Activated CD8-positive, alpha-beta T cell treated with anti-CD3 and anti-CD28 coated beads, Interleukin-2, amount 10 ng/mL, durations not matched to agents 7 days and 5 days (primary cell): ENCODE measurements at places on chromosomes 5 and 9. TPM values are rescaled to one million over a fixed set of nuclear protein-coding genes. Genes with fewer than 3 reads are reported as not detected.

Gene IFNA16
- total RNA-seq: not detected

GRCh38 chr9:93683331-93684134, 107.1 kb downstream of the PHF2 start:
- DNase-seq: peak; percentile 9

DNA sequence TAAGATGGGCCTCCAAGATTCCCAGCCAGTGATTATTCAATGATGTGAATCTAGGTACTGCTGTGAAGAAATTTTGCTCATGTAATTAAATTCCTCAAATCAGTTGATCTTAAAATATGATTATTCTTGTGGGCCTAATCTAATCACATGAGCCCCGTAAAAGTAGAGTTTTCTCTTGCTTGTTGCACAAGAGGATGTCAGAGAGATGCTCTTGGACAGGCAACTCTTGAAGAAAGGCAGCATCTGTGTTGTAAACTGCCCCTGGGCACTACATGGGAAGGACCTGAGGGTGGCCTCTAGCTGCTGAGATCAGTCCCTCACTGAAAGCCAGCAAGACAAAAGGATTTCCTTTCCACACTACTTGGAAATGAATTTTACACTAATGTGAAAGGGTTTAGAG, 132.9 kb downstream of the TRPM3 start:
- no peak for DNase-seq

DNA sequence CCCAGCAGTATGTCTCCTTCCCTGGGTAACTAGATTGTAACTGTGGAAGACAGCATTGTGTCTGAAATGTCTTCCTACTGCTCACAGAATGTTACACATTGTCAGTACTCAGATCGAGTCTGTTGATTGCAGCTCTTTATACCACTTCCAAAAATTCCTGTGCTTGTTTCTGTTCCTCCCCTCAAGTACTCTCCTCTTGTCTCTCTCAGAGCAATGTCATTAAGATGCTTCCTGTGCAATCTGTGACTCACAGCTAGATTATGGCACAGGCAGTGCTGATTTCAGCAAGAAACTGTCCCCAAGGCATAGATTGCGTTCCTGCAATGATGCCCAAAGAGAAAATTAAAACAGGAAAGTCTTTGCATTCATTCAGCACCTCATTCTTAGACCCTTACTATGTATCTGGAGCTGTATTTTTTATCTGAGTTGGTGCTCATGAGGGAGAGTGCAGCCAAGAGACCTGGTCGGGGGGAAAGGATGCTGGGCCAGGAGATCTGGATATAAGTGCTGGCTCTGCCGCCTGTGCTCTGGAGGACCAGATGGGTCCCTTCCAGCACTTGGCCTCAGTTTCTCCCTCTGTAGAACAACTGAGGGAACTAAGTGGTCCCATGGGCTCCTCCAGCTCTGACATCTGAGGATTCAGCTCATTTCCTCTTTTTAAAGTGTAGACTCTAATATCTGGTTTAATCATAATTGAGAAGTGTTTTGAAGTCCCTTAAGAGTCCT, 40.8 kb upstream of the GNPDA1 start:
- DNase-seq: no peak

Gene ZNF346
- total RNA-seq: 25.1 TPM

- no peak for DNase-seq
These were observed 1.6 kb upstream of the NFIL3 start for GRCh38 chr9:91425271-91425670.

DNA sequence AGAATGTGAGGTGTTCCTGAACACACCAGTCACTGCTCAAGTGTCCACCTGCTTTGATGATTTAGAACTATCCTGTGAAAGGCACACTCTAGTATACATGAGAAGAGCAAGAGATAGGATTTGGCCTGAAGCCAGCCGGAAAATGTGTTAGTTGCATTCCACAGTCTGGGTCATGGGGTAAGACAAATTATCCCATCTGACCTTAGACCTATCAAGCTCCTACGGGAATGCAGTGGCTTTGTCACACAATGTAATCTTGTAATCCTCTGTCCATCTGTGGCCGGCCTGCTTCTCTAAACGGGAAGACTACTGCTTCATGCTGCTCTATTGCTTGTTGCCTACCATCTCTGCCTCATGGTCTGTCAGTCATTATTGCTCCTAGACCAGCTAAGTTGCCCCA, 92.4 kb upstream of the PRRC1 start:
- DNase-seq: no peak

Gene ADAM19
- 80.6 TPM for total RNA-seq

Gene ST6GALNAC4
- 37.0 TPM for total RNA-seq

DNA sequence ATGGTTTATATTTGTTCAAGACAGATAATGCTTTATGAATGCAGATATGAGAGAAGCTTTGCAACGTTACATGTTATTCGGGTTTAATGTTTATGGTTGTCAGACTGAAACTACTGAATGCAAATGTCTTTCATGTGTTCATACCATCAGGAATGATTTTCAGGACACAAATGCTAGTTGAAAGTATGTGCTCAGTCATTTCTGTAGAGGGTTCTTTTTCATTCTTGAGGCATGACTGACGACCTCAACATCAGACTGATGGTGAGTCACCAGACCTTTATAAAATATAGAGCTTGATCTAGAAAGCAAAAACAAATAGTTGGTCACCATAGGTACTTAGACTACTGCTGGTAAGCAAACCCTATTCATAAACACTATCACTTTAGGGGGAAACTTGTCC, 287.3 kb upstream of the NUDT12 start:
- no peak for DNase-seq

DNA sequence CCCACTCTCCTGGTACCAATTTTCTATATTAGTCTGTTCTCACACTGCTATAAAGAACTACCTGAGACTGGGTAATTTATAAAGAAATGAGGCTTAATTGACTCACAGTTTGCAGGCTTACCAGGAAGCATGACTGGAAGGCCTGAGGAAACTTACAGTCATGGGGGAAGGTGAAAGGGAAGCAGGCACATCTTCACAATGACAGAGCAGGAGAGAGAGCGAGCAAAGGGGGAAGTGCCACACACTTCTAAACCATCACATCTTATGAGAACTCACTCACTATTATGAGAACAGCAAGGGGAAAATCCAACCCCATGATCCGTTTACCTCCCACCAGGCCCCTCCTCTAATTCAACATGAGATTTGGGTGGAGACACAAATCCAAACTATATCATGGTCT, 72.2 kb downstream of the ATG10 start:
- DNase-seq: no peak

Gene GRIN1
- not detected for total RNA-seq

GRCh38 chr5:145178641-145179523, 656.3 kb downstream of the PRELID2 start:
- DNase-seq: no peak

DNA sequence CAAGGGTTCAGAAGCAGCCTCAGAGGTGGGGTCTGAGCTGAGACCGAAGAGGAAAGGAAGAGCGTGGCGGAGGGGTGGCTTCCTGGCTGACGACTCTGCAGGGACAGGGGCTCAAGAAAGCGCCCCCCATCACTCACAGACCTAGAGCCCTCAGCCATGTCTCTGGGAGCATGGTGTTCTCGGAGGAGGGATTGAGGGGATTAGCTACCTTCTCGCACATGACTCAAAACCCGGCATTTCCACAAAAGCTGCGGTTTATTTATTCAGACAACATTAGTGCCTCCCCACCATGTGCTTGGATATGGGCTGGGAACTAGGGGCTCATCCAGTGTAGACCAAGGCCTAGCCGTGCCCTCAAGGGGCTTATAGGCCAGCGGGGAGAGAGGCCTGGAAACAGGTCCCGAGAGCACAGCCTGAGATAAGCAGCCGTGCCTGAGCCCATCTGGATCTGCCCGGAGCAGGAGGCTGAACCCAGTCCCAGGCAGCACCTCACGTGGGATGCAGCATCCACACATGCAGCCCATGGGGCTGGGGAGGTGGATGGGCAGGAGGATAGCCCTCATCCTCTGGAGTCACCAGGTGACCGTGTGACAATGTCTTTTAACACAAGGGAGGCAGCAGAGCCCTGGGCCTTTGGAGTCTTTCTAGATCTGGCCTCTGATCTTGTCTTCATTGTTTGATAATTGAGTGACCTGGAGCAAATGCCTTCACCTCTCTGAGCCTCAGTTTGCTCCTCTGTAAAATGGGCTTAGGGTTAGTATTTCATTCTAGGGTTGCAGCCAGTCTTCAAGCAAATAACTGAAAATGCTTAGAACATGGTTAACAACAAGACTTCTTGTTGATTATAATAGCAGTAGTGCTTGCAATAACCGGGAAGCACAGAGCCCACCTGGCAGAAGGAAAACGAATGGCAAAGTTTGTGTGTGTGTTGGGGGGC, 878 bp upstream of the HMCN2 start:
- no peak for DNase-seq

Gene WDR38
- not detected for total RNA-seq

DNA sequence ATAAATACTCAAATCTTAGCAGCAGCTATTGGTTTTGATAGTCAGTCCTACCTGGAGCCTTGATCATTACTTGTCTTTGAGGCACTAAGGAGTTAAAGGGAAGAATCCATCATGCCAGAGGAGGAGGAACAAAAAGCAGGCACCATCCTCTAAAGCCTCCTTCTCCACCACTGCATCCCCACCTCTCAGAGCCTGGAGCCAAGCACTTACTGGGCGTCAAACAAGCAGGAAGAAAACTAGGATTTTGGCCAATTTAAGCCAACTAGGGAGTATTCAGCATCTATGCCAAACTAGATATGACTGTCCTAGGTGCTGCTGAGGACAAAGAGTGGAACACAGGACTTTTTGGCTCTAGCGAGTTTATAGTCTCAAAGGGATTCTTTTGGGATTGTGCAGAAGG, 152.5 kb downstream of the PPP2R2B start:
- DNase-seq: no peak

Gene EIF4E1B
- total RNA-seq: not detected

- no peak for DNase-seq
These were observed 32.0 kb upstream of the TMED7 start for GRCh38 chr5:115657881-115658233.

- DNase-seq: no peak
These were observed 66.6 kb upstream of the IFNK start for GRCh38 chr9:27457445-27457844.

Gene SLC30A5
- total RNA-seq: 32.7 TPM

GRCh38 chr5:107618242-107618641, 52.5 kb downstream of the EFNA5 start:
- DNase-seq: no peak

Gene PANK3
- 73.0 TPM for total RNA-seq

DNA sequence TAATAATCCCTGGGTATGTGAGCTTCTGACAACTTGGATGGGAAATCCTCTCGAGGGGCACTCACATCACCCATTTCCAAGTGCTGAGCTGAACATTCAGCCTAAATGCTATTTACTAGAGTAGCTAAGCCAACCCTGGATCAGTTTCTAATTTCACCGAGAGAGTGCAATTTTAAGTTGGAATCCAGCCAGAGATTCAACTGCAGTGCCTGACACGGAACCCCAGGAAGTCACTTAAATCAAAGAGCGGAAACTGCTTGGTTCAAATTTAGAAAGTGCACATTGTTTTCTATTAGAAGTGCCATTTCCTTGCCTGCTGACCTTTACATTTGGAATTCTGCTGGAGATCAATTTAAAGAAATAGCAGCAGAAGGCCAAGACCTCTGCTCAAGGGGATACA, 8.8 kb downstream of the SPRY4 start:
- peak; percentile 34 for DNase-seq

GRCh38 chr9:121537283-121537682, 37.6 kb upstream of the GGTA1 start:
- no peak for DNase-seq

Gene SHISAL2B
- not detected for total RNA-seq

DNA sequence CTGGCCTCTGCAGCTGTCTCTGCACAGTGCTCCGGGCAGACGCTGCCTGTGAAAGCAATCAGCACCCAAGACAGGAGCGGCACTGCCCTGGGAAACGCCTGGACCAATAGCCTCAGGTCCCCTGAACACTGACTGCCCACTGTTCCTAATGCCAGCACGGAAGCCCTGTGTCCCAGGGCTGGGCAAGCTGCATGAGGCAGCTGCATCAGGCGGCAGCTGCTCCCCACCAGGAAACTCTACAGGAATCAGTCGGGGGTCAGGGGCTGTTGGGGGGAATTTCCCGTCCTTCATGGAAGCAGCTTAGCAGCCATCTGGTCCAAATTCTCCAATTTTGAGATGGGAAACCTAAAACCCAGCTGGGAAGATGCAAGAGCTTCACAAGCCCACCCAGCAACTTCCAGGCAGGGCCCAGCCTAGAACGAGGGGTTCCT, 118.6 kb downstream of the VAV2 start:
- no peak for DNase-seq

Gene MSX2
- total RNA-seq: not detected

- DNase-seq: no peak
These were observed 142.1 kb downstream of the MED10 start for GRCh38 chr5:6236170-6236793.

DNA sequence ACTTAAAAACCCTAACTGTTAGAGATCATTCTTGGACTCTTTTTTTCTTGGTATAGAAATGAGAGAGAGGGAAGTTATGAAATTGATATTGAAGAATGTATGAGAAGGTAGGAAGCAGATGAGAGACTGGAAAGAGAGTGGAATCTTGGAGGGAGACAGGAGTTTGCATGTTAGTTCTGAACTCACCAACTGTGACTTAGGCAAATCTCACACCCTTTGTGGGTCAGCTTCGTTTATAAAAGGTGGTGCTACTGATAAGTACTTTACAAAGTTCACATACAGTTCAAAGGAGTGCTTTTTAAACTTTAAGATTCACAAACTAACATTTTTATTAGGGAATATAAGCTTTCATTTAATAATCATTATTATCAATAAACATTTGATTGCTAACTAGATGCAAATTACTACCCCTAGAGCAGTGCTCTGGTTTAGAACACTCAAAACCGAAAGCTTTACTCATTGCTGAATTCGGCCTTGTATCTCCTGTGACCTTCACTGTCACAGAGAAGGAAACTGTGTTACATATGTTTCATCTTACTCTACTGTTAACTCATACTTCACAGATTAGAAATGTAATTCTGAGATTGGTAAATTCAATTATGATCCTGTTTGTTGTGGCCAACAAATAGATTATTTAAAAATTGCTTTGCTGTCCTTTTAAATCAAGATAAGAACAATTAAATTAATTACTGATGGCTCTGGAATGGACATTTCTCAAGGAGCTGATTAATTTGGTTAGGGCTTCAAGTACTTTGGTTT, 143.2 kb downstream of the RMI1 start:
- DNase-seq: no peak

DNA sequence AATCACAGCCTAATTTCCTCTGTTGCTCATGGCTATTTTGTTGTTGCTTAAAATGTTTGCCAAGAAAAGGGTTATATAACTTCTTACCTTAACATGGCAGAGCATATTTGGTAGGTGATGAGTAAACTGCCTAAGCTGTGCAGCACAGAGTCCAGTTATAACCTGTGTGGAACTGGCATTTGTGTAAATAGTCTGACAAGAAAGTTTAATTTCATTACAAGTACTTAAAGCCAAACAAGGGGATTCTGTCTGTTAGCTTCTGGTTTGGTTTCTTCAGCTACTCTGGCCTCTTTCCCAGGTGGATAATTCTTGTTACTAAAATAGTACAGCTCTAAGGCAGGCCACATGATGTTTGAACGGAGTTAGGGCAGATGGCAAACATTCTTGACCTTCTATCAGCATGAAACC, 72.2 kb downstream of the PTCD2 start:
- no peak for DNase-seq
